ENCODE measurements at places on chromosomes 12 and 14. TPM values are rescaled to one million over a fixed set of nuclear protein-coding genes. Genes with fewer than 3 reads are reported as not detected.

DNA sequence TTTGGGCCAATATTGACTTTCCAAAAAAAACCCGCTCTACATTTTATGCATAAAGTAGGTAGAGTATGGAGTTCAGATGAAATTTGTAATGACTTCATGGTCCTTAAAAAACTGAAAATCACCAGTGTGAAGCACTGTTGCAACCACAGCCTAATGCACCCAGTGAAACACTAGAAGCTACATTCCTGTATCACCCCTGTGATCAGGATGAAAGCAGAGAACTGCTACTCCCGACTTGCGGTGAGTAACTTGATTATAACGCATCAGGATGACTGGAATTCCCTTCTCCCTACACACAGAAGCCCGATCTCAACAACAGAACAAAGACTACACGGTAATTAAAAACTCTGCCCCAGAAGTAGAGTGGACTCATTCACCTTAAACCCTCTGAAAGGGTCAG, 33.8 kb downstream of the SPTB start:
- no peak for DNase-seq

DNA sequence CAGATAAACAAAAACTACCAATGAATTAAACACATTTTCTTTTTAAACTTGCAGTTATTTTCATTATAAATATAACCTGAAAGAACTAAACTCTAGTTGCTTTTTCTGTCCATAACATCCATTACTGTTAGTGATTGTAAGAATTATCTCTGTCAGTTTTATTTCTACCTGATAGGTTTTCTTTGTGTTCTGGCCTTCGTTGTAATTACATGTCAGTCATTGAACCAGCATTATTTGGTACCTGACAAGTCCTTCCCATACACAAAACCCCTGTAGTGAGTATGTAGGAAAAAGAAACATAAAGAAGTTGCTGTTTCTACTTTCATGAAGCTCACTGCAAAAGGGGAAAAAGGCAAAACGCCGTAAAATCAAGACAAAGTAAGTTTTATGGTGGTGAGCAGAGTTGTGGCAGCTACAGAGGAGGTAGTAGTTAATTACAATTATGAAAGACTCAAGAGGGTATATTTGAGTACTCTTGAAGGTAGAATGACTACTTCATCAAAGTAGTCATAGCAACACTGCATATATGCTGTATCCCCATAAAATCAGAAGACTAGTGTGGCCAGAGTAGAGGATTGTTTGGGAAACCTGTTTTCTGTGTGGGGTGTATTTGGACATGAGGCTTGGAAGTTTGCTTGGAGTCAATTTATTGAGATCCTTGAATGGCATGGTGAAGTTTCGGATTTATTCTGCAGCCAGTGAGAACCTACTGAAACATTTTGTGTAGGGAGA, 102.8 kb downstream of the SLC5A8 start:
- no peak for DNase-seq

DNA sequence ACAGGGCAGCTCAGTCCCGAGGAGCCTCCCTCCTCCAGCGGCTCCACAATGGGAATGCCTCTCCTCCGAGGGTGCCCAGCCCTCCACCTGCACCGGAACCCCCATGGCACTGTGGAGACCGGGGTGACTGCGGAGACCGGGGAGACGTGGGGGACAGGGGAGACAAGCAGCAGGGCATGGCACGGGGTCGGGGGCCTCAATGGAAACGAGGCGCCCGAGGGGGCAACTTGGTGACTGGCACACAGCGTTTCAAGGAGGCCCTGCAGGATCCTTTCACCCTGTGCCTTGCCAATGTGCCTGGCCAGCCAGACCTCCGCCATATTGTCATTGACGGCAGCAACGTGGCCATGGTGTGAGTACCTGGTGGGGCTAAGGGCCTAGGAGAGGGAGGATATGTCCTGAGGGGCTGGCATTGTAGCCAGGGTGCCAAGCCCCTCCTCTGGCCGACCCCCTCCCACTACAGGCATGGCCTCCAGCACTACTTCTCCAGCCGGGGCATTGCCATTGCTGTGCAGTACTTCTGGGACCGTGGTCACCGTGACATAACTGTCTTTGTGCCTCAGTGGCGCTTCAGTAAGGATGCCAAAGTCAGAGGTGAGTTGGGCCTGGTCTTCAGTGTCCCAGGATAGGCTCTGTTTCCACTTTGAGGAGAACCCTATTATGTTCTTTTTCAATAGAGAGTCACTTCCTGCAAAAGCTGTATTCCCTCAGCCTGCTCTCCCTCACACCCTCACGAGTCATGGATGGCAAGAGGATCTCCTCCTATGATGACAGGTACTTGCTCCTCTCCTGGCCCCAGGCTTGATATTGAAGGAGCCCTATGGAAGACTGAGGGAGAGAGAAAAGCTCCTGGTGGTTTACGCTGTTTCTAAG, 2.7 kb downstream of the KHNYN start:
- no peak for DNase-seq

DNA sequence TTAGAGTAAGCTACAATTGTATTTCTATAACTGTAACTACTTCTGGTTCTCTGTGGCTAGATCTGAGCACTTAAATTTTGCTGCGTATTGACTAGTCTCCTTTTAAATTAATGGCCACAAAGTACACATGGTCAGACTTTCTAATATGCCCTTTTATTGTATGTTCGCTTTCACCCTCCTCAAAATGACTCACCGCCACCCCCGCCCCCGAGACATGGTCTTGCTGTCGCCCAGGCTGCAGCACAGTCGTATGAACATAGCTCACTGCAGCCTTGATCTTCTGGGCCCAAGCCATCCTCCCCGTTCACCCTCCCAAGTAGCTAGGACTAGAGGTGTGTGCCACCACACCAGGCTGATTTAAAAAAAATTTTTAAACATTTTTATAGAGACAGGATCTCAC, 11.8 kb downstream of the MTERF2 start:
- DNase-seq = no peak

- no peak for DNase-seq
These were observed 101.6 kb downstream of the SLC25A47 start for GRCh38 chr14:100424504-100425428.

DNA sequence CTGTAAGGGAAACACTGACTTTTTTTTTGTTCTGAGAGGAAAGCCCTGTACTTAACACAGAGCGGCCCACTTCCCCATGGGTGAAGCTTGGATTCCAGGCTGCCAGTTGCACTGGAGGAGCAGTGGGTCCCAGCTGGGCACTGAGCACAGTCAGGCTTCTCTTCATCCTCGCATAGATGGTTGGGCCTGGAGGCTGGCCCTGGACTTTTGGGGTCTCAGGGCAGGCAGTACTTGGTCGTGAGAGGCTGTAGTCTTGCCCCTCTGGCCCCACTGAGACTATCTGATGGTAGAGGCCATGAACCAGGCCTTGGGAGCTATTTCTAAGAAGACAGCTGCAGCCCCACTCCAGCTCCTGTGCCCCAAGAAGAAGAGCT, 6.2 kb upstream of the LHX5 start:
- no peak for DNase-seq

DNA sequence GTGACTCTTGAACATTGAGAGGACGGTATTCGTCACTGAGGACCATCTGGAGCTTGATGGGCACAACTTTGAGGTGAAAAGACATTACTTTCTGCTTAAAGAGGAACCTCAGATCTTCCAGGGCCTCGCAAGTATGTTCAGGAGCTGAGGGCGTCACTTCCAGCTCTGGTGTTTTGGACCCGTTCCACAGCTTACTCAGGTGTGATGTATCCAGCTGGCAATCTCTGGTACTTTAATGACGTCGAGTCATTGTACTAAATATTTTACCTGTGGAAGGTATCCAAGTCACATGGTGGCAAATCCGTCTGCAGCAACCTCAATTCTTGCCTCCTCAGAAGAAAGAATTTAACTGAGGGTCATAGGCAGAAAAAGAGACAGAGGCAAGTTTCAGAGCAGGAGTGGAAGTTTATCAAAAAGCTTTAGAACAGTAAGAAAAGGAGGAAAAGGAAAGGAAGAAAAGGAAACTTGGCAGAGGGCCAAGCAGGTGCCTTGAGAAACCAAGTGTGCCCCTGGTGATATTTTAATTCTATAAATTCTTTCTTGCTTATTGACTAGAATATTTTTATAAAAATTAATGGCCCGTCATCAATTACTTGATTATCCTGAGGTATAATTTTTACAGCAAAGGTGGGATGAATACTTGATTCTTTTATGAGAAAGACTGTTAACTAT, 250.6 kb downstream of the AEBP2 start:
- no peak for DNase-seq

GRCh38 chr14:102824832-102825231, 47.6 kb downstream of the TRAF3 start:
- peak; percentile 15 for DNase-seq

- DNase-seq = no peak
These were observed 38.0 kb upstream of the CCDC60 start for GRCh38 chr12:119296535-119296934.

GRCh38 chr14:65976761-65977404, 509.3 kb upstream of the CCDC196 start:
- DNase-seq = no peak

GRCh38 chr12:108313606-108314351, 25.3 kb downstream of the CMKLR1 start:
- DNase-seq = no peak

DNA sequence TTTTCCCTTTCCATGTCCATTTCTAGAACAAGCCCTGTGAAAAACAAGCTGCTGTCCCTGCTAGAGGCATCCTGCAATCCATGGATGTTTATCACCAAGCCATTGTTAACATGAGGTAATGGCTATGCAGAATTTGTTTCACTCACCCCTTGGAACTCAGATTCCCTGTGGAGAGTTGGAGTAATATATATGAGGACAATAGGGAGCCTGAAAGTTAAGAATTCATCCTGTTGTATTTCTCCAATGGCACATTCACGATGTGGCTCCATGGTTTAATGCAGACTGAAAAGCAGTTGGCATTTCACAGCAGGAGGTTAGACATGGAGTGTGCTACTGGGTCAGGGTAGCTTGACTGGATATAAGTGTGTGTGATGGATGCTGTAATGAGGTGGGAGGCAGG, 32.4 kb downstream of the GPR65 start:
- DNase-seq = no peak

DNA sequence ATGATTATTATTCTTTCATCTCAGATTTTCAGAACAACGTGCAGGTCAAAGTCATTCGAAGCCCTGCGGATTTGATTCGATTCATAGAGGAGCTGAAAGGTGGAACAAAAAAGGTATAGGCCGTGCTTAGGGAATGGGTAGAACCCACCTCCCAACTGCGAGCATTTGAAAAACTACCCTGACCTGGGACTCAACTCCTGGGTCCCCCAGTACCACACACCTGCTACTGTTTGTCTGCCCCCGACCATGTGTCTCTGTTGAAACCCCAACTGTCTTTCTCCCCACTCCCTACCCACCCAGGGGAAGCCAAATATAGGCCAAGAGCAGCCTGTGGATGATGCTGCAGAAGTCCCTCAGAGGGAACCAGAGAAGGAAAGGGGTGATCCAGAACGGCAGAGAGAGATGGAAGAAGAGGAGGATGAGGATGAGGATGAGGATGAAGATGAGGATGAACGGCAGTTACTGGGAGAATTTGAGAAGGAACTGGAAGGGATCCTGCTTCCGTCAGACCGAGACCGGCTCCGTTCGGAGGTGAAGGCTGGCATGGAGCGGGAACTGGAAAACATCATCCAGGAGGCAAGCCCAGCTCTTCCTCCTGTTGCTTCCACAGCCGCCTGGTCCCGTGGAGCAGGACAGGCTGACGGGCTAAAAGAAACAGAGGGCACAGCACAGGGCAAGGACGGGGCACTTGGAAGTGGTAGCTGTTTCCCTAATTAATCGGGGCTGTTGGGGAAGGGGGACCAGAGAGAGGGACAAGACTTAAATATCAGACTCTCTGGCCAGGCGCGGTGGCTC, 20.5 kb downstream of the AGAP2 start:
- no peak for DNase-seq

DNA sequence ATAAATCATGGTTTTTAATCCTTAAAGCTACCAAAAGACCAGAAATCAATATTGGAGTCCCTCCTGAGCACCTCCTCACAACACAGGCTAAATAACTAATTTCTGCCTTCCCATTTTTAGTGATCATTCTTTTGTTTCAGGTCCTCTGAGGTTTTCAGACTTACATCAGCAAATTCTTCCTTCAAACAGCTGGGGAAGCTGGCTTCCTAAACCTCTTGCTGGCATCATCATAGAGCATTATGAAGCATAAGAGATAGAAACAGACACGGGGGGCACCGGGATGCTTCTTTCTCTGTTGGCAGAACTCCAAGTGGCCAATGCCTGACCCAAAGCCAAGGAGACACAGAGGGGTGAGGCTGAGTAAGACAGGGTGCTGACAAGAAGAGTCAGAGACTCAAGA, 47.9 kb upstream of the DBX2 start:
- no peak for DNase-seq

DNA sequence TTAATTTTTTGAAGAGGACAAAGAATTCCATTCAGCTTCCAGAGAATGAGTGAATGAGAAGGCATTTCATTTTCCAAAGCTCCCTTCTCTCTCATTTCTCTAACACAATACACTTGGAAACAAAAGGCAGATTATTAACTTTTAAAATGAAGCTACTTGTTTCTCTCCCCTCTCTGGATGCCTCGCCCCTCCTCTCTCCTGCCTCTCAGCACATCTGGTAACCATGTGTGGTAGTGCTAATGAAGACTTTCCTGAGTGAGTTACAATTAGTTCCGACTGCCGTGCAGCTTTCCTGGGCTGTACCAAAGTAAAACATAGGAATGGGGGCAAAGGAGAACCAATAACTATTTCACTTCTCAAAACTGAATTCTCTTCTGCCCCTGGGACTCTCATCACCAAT, 84.7 kb upstream of the SOX5 start:
- no peak for DNase-seq

DNA sequence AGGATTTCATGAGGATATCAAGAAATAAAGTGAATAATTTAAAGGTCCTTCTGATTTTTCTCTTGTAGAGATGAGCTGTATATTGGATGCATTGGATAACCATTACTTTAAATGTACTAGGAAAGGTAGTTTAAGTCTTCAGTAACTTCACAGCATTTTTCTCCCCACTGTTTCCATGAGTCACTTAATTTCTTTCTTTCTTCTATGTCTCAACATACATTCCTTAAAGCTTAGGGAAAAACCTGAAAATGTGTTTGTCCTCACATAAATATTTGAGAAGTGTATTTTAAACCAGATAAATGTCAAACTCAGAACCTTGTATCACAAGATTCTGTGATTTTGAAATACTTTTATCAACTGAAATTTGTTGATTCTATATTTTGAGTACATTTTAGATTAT, 1970.2 kb upstream of the FLRT2 start:
- no peak for DNase-seq

DNA sequence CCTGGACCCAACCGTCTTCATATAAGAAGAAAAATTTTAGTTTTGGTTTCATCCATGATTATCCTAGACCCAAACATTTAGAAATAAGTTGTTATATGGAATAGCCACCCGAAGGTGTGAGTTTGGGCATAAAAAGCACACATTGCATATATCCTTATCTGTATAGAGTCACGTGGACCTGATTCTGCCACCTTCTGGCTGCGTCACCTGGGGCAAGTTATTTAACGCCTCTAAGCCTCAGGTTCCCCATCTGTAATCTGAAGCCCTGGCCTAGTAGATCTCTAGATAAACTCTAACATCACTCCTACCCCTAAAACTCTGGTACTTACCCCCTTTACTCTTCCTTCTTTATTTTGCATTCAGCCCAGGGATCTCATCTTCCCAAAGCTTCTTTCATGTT, 14.3 kb upstream of the KRT5 start:
- DNase-seq = no peak

The ATG101 gene
- 64.9 TPM for total RNA-seq

The FGF6 gene
- total RNA-seq = not detected

The INHBE gene
- 0.59 TPM for total RNA-seq

The GPR84 gene
- not detected for total RNA-seq

The TAS2R31 gene
- 1.3 TPM for total RNA-seq

The SCNN1A gene
- total RNA-seq = 17.1 TPM

The JAG2 gene
- total RNA-seq = 43.7 TPM

The PIANP gene
- total RNA-seq = 0.13 TPM

The KRT3 gene
- total RNA-seq = not detected

The TTC9 gene
- total RNA-seq = 0.49 TPM

The ARMH4 gene
- 1.8 TPM for total RNA-seq

The MAP1LC3B2 gene
- 1.9 TPM for total RNA-seq

The CLEC4D gene
- not detected for total RNA-seq
